ENCODE measurements at places on chromosomes 4 and X.
A peak's percentile ranks its signal among the peaks of the same experiment; 100 is the strongest.

GRCh38 chr4:1419708-1420107, 13.5 kb upstream of the NKX1-1 start:
- no peak for DNase-seq

DNA sequence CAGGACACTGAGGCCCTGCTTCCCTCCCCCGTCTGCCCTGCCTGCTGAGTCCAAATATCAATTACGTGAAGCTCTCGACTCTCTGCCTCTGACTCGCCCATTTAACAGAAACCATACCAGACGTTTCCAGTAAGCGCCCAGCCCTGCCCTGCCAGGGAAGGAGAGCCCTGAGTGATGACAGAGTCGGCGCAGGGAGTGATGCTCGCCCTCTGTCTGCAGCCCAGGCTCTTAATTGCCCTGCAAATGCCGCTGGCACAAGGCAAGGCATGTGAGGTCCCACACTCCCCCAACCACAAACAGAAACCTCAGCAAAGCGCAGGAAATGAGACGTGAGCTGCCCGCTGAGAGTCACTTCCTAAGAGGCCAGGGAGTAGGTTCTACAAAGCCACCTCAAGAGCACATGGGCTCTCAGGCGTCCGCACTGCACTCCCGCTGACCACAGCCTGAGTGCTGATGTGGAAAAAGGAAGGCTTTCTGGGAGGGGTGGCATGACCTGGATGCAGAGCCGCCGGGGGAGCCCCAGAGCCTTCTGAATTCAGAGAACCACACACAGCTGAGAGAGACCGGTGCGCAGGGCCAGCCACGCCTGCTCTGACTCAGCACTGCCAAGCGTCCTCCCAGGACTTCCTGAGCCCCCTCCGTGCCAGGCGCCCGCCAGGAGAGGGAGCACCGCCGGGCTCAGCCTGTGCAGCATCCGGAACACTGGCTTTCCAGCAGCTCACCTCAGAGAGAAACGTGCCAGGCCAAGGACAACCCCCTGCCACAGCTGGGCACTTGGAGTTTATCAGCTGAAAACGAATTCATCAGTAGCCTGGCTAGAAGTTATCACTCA, 5.3 kb downstream of the ZFYVE28 start:
- DNase-seq, result peak; percentile 86

DNA sequence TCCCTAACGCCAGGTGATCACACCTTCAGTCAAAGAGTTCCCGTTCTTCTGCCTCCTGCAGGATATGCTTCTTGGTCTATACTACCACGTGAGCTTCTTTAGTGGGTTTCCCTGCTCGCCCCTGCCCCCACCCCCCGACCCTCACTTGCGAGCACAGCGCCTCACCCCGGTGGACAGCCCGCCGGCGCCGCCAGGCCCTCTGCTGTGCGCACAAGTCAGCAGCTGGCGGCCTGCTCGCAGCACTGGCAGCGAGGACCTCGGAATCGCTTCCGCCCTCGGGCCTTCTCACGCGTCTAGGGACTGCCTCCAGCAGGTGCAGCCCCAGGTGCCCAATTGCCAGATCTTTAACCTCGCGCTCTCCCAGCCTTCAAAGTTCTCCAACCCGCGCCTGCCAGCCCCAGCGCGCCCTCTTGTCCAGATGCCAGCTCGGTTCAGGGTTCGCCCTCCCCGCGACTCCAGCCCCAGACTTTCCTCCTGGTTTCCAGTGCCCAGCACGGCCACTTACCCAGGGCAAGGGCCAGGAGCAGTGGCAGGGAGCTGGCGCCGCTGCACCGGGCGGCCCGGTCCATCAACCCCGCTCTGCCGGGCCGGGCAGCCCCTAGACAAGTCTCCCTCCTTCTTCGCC, 454 bp downstream of the BTC start:
- no peak for DNase-seq

- DNase-seq, result no peak
Measured at GRCh38 chr4:38803833-38804653, 548 bp downstream of the TLR1 start.

DNA sequence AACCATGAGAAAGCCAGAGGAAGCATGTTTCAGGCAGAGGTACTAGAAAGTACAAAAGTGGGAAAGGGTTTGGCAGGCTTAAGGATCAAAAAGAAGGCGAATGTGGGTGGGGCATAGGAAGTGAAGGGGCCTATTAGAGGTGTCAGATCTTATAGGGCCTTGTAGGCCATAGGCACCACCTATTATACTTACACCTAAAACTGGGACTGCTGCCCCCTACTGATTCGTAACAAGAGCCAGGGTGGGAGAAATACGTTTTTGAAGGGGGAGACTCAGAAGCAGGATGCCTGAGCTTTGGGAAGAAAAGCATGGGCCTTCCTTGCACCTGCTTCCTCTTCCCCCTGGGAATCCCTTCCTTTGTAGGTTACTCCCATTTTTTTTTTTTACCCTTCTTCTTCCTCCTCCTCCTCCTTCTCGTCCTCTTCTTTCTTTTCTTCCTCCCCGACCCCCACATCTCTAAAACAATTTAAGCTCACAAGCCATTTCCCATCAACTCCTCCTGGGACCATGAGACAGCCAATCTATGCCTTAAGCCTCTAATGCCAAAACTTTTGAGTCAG, 40.7 kb upstream of the GPC3 start:
- no peak for DNase-seq

DNA sequence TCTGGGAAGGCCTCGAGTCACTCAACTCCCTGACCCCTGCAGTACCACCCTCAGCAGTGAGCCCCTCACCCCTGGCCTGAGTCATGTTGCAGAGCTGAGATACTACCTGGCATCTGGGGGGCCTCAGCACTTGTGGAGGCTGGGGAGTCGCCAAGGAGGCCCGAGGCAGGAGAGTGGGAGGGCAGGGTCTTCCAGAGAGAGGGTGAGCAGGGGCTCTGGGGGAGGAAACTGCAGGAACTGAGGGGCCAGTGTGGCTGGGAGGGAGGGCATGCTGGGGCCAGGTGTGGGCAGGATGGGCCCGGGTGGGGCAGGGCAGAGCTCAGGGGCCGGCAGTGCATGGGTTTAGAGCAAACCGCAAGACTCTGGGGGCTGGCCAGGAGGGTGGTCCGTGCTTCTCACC, 59.7 kb downstream of the SORCS2 start:
- no peak for DNase-seq

- DNase-seq, result peak; percentile 51
Measured at GRCh38 chrX:154478728-154479622, at the start of gene LAGE3. Gene LAGE3 (minus strand): TSS chrX:154479281. CDS start chrX:154478915, 366 bp downstream.

DNA sequence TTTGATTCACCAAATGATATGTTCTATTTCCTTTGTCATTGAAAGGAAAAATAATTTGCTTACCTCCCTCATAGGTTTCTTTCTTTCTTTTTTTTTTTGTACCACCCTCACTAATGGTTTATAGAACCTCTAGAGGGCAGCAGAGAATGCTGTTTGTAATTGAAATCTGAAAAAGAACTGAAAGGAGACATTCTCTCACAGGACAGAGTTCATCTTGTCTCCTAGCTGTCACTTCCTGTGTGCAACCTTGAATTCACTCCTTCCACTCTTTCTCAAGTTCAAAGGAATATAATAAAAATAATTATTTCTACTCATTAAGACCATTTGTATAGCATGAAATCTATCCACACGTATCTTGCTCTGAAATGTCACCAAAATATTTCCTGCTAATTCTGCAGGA, 51.0 kb downstream of the GUCY1B1 start:
- DNase-seq, result peak; percentile 2

DNA sequence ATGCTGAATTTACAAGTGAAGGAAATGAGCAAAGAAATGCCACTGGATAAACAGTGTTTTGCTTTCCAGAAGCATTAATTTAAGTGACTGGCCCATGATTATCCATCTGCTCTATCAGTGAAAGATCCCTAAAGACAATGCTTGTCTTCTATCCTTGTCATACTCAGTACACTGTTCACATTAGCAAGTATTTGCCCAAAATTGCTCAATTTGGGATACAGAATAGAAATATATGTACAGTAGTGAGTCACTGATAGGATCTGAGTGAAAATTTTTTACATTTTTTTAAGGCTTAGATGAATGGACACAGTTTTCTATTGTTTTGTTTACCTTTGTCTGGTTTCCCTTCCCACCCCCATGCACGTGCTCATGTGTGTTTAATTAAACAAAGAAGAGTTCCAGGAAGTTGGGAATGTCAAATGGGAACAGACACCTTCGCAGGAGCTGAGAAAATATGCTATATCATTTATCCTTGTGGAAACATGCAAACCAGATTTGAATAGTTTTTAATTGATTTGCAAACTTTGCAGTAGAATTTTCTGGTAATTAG, 656.3 kb downstream of the RPA4 start:
- DNase-seq, result no peak

DNA sequence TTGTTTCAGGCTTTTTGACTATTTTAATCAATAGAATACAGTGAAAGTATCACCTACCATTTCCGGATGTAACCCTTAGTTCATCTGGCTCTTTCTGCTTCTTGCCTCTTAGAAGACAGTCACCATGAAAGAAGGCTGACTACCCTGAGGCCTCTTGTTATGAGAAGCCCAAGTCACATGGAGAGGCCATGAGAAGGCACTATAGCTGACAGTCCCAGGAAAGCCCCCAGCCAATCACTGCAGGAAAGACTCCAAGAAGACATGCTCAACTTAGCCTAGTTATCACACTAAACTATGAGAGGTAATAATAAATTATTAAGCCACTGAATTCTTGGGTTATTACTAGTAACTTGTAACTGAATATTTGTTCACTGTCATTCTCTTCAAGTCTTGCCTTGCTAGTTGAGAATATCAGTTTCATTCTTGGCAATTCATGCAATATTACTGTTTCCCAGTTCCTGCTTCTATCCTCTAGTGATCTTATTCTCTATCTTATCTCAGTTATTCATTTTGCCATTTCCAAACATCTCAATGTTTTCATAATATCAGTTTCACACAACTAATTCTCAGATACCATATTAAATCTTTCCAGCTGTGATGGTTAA, 57.1 kb upstream of the GUCY1A1 start:
- no peak for DNase-seq

- DNase-seq, result no peak
Measured at GRCh38 chrX:1389993-1390285, 2.0 kb downstream of the SLC25A6 start.

DNA sequence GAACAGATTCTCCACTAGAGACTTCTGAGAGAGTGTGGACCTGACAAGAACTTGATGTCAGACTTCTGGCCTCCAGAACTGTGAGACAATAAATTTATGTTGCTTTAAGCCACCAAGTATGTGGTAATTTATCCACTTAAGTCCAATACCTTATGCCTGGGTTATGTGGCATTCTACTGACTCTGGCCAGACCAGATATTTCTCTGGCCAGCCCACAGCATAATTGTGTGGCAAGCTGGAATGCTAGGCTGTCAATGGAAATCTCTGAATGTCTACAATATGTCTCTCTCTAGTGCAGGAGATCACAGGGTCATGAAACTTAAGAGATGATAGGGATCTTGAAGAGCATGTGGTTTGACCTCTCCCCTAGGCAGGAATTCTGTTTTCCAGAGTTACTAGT, 251.0 kb downstream of the ZNF674 start:
- DNase-seq, result no peak

- DNase-seq, result no peak
Measured at GRCh38 chrX:47160781-47161180, 15.8 kb downstream of the RBM10 start.

- no peak for DNase-seq
Measured at GRCh38 chr4:14701896-14702295, 300.4 kb upstream of the CPEB2 start.

GRCh38 chr4:99586322-99586721, 11.7 kb downstream of the MTTP start:
- DNase-seq, result no peak

- no peak for DNase-seq
Measured at GRCh38 chr4:189202182-189202868, 738.3 kb upstream of the FRG1 start.

- DNase-seq, result no peak
Measured at GRCh38 chr4:7622371-7622770, 187.6 kb upstream of the PSAPL1 start.

DNA sequence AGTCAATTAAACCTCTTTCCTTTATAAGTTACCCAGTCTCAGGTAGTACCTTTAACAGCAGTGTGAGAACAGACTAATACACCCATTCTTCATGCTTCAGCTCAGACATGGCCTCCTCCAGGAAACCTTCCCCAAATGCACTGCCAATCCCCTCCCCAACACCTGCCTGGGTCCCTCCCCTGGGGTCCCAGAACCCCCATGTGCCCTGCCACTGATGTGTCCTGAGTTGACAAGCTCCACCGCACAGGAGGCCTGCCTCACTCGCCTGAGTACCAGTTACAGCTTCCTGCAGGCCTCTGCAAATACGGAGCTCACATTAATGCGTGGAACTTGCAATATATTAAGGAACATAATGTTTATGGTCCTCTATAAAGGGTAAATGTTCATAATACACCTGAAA, 34.9 kb upstream of the CRMP1 start:
- no peak for DNase-seq

DNA sequence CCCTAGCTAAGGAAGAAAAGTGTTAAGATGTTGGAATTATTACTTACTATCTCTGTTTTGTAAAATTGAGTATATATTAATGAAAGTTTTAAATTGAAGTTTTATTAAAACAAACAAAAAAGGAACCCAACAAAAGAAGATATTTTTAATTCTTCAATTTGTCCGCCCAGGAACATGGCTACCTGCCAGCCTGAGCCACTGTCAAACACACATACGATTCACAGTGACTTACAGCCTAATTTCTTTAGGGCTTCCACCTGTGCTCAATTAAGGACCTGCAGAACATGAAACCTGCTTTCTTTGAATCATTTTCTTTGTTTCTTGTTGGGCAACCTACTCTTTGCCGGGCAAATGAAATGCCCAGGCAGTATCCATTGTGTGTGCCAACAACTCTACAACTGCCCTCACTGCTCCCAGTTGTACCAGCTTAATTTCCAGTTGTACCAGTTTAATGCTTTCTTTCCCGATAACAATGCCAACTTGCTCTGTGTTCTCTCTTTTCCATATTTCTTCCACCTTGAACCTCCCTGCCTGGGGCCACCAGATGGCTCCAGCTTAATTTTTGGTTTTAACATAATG, 181.7 kb downstream of the GBA3 start:
- DNase-seq, result no peak

DNA sequence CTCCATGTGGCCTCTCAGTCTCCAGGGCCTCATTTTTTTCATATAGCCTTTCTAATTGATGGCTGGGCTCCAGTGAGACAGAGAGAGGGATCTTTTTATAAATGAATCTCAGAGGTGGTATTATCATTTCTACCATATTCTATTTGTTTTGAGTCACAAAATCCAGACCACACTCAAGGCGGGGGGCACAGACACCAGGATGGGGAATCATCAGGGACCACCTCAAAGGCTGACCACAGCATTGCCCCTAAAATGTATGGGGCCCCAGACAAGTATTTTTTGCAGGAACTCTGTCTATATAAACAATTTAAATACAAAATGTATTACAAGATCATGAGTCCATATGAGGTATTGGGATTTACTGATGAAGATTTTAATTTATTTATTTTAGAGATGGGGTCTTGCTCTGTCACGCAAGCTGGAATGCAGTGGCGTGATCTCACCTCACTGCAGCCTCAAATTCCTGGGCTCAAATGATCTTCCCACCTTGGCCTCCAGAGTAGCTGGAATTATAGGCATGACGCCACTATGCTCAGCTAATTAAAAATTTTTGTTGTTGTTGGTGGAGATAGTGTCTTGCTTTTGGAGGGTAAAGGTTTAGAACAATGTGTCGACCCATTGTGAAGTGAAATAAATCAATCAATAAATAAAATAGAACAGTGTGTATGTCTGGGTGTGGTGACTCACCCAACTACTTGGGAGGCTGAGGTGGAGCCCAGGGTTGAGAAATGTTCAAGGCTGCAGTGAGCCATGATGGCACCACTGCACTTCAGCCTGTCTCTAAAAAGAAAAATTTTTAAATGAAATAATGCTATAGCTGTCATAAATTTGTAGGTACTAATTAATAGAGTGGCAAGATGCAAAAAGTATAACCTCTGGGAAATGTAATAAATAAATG, 29.4 kb downstream of the WDR13 start:
- no peak for DNase-seq

- DNase-seq, result no peak
Measured at GRCh38 chr4:139745111-139745639, 79.6 kb downstream of the MGST2 start.
